ENCODE measurements at places on chromosomes 13 and 19.

DNA sequence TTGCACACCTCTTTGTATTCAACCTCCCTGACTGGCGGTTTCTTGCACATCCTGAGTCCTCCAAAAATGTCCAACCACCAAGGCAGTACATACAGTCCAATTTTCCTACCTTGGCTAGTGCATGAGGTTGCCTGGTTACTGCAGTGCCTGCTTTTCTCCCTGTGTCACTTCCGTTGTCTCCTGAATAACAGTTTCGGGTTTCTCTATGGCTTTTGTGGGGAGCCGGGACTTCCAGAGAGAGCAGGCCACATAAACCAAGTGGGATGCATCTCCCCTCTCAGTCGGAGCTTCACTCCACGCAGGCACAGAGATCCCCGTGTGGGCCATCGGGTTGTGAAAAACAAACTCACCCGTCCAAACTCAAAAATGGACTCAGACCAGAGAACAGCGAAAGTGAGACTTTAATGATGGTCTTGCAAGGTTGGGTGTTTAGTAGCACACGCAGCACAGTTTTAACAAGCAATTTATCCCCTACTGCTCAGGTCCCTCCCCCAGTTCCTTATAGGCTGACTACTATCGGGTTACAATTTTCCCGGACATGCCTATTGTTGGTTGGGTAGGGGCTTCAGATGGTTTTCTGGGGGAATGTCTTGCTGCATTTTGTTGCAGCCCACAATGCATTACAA, 173.1 kb downstream of the POU4F1 start:
- H3K4me3 ChIP-seq = no peak overlapping the region
- H3K27me3 ChIP-seq = no peaks in the 10 kb centered on the region
- H3K27ac ChIP-seq = no peak overlapping the region
- DNase-seq = no peak
- no peaks in the 10 kb centered on the region for H3K36me3 ChIP-seq

GRCh38 chr19:55549500-55550320, 4.4 kb upstream of the SBK3 start:
- no peaks in the 10 kb centered on the region for H3K4me1 ChIP-seq
- H3K4me3 ChIP-seq = peak overlapping the region; percentile 46
- H3K27me3 ChIP-seq = no peaks in the 10 kb centered on the region
- no peaks in the 10 kb centered on the region for H3K36me3 ChIP-seq
- H3K27ac ChIP-seq = peak overlapping the region; percentile 19

DNA sequence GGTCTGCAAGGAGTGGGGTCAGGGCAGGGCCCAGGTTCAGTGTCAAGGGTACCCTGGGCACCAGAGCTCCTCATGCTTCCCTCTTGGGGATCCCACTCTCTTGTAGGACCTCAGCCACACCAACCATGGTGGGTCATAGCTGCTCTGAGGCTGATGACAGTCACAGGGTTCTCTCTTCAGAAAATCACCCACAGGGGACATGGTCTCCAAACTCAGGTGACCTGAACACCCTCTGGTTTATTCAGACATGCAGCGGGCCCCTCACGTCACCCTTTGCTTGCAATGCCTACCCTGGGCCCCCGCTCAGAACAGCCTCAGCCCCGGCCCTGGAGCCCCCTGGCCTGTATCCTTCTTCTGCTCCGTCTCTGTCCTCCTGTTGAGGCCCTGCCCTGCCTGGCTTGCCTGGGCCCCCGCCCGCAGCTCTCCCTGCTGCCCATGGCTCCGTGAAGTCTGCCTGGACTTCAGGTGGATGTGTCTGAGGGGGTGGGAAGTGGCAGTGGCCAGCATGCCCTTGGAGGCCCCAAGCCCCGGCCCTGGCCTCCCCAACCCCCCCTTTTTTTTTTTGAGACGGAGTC, 20.4 kb downstream of the CHERP start:
- no peak for DNase-seq
- H3K4me1 ChIP-seq = no peaks in the 10 kb centered on the region
- no peak overlapping the region for H3K27ac ChIP-seq
- H3K36me3 ChIP-seq = peaks cover 83% of the 10 kb centered on the region
- no peaks in the 10 kb centered on the region for H3K27me3 ChIP-seq
- H3K4me3 ChIP-seq = no peak overlapping the region

- no peak overlapping the region for H3K27ac ChIP-seq
- H3K4me3 ChIP-seq = no peak overlapping the region
- no peak for DNase-seq
- H3K27me3 ChIP-seq = no peaks in the 10 kb centered on the region
These were observed 11.9 kb downstream of the SYCE2 start for GRCh38 chr19:12907166-12907565.

DNA sequence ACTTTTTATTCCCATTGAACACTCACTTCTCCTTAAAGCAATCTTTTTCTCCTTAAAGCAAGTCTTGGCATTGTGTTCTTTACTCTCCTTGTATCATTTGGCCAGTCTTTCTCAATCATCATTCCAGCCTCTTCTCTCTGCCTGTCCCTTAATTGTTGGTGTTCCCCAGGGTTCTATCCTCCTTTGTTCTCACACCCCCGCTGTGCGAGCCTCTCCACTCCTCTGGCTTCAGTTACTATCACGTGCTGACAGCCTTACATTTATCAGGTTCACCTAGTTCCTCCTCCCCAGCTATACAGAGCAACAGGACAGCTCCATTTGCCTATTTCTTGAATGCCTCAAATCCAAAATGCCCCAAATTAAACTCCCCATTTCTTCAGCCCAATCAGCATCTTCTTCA, 24.6 kb downstream of the CYSLTR2 start:
- H3K4me3 ChIP-seq = no peak overlapping the region
- no peaks in the 10 kb centered on the region for H3K4me1 ChIP-seq
- H3K27me3 ChIP-seq = no peaks in the 10 kb centered on the region
- DNase-seq = no peak

- no peak for DNase-seq
- H3K27me3 ChIP-seq = no peaks in the 10 kb centered on the region
- no peaks in the 10 kb centered on the region for H3K36me3 ChIP-seq
- H3K27ac ChIP-seq = no peak overlapping the region
- no peaks in the 10 kb centered on the region for H3K4me1 ChIP-seq
- no peak overlapping the region for H3K4me3 ChIP-seq
These were observed 18.8 kb downstream of the FAM216B start for GRCh38 chr13:42800109-42800643.

DNA sequence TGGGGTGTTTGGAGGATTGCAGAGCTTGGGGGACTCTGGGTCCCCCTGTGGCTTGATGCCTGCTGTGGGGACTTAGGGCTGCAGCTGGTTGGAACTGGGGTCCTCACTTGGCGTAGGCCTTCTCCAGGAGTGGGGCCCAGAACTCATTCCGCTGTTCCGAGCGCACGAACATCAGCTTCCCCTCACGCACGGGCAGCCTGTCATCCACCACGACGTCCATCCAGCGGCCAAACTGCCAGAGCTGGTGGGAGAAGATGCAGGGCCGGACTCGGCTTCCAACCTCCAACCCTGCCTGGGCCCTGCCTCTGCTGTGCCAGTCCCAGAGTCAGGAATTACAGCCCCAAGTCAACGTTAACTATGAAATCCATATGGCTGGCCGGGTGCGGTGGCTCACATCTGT, 2.6 kb downstream of the CAPN12 start:
- H3K4me1 ChIP-seq = peaks cover 7% of the 10 kb centered on the region
- H3K36me3 ChIP-seq = no peaks in the 10 kb centered on the region
- H3K27me3 ChIP-seq = no peaks in the 10 kb centered on the region
- H3K4me3 ChIP-seq = no peak overlapping the region
- no peak overlapping the region for H3K27ac ChIP-seq

GRCh38 chr19:4971424-4971793, 2.5 kb downstream of the KDM4B start:
- H3K36me3 ChIP-seq = no peaks in the 10 kb centered on the region
- no peaks in the 10 kb centered on the region for H3K27me3 ChIP-seq
- peak overlapping the region; percentile 92 for H3K27ac ChIP-seq
- H3K4me1 ChIP-seq = peaks cover 47% of the 10 kb centered on the region
- DNase-seq = no peak

DNA sequence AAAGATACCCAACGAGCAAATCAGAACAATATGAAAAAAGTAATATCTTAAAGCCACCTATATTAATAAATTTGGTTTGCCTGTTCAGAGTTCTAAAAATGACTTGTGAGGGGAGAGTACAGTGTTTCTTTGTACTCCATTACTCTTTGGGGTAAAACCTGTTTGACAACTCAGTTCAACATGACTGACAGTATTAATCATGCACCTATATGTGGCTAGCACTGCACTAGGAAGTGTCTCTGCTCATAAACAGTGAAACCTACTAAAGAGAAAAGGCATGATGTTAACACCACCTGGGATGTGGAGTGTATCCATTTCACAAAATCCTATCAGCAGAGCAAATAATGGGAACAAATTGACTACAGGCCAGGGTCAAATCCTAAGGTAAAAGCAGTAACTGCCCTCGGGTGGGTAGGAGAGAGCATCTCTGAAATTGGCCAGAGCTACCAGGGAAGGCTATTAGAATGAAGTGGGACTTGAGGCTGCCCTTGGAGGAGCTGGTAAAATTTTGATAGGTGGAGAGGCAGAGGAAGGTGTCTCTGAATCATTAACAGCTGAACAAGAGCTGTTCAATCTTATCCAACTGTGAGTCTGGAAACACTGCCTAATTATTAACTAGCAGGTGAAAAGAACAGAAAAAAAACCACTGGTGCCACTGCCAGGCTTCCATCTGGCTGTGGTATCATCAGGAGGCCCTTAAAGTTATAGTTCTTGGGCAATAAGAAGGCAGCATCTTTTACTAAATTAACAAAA, 365.1 kb downstream of the DNAJC15 start:
- H3K4me3 ChIP-seq = no peak overlapping the region
- H3K4me1 ChIP-seq = peaks cover 3% of the 10 kb centered on the region
- H3K36me3 ChIP-seq = no peaks in the 10 kb centered on the region
- DNase-seq = no peak
- H3K27me3 ChIP-seq = no peaks in the 10 kb centered on the region
- H3K27ac ChIP-seq = no peak overlapping the region

GRCh38 chr19:27750391-27751043, 1462.4 kb downstream of the UQCRFS1 start:
- no peak overlapping the region for H3K27ac ChIP-seq
- H3K4me1 ChIP-seq = no peaks in the 10 kb centered on the region
- H3K36me3 ChIP-seq = no peaks in the 10 kb centered on the region

- DNase-seq = no peak
- no peak overlapping the region for H3K4me3 ChIP-seq
- H3K27ac ChIP-seq = no peak overlapping the region
- no peaks in the 10 kb centered on the region for H3K4me1 ChIP-seq
These were observed 187.9 kb downstream of the TEX29 start for GRCh38 chr13:111508164-111508870.

DNA sequence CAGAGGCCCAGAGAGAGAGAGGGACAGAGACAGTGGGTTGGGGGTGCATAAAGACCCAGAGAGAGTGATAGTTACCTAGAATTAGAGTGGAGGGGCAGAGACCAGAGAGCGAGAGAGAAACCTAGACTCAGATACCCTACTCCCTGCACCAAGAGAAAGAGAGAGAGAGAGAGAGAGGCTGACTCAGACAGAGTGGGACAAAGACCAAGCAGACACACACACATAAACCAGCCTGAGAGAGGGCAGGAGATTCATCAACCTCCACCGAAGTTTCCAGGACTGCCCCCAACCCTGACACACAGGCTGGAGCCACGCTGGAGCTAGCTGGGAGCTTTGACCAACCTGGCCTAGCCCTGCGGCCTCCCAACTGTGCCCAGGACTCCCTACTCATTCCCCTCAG, 12.9 kb downstream of the SYT3 start:
- H3K4me1 ChIP-seq = no peaks in the 10 kb centered on the region
- no peak overlapping the region for H3K4me3 ChIP-seq
- H3K27me3 ChIP-seq = no peaks in the 10 kb centered on the region
- DNase-seq = no peak
- no peak overlapping the region for H3K27ac ChIP-seq

DNA sequence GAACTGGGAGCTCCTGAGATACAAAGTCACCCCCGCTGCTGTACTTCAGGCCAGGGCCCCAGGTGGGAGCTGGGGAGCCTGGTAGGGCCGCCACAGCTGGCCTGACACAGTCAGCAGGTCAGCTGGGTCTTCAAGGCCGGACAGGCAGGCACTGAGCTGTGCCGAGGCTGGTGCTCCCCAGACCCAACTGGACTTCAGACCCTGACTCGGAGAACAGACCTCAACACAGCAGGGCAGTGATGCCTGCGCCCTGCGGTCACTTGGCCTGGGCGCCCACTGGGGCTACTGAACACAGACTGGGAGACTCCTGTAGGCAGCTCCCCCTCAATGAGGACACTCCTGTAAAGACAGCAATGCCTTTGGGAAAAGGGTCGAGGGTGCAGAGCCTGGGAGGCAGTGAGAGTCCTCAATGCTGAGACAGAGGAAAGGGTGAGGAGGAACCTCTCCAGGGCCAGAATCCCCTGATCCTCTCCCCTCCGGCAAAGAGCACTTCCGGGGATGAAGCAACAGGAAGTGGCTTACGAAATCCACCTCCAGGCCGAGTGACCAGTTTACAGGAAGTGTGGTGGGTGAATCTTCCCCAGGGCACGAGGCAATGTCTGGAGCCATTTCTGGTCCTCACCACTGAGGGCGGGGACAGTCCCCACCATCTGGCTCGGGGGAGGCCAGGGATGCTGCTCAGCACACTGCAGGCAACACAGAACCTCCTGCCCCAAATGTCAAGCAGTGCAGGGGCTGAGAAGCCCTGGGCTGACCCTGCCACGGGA, 40.8 kb upstream of the ISYNA1 start:
- H3K36me3 ChIP-seq = no peaks in the 10 kb centered on the region
- H3K4me3 ChIP-seq = no peak overlapping the region
- peaks cover 35% of the 10 kb centered on the region for H3K4me1 ChIP-seq
- H3K27me3 ChIP-seq = no peaks in the 10 kb centered on the region

DNA sequence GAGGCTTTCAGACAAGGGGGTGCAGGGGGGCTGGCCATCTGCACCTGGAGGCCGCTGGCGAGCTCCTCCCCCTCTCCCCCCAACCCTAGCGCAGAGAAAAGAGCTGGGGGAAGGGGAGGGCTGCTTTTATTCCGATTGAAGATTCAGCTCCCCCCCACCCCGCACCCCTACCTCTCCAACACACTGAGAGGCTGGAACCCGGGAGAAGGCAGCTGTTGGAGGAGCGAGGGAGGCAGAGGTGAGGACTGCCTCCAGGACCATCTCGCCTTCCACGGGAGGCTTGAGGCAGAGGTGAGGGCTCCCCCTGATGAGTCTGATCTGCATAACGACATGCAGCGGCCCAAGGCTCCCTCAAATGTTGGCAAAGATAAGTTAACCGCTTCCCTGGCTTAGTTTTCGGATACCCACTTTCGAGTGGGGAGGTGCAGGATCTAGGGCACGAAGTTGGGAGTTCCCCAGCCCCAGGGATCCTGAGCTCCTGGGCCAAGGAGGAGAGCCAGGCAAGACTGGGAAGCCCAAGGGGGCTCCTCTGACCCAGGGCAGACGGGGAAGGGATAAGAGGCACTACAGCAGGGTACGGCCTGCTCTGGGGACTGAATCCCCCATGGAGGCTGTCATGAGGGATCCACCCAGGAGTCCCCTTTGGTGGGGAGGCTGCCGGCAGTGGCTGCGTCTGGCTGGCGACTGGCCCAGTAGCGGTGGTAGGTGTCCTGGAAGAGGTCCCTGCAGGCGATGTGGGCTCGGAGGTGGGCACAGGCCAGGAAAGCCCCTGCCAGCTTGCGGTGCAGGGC, 1.2 kb upstream of the NUMBL start:
- no peak for DNase-seq
- peaks cover 51% of the 10 kb centered on the region for H3K36me3 ChIP-seq
- H3K27ac ChIP-seq = peak overlapping the region; percentile 94
- H3K4me3 ChIP-seq = peak overlapping the region; percentile 72
- no peaks in the 10 kb centered on the region for H3K27me3 ChIP-seq

- DNase-seq = no peak
- H3K27ac ChIP-seq = no peak overlapping the region
- no peaks in the 10 kb centered on the region for H3K36me3 ChIP-seq
- no peaks in the 10 kb centered on the region for H3K4me1 ChIP-seq
- H3K4me3 ChIP-seq = no peak overlapping the region
These were observed 12.7 kb downstream of the LAIR1 start for GRCh38 chr19:54352041-54352440.

All from esophagus squamous epithelium (tissue), 5 donors.